ENCODE measurements at places on chromosomes 12 and 14.

GRCh38 chr12:2627076-2627834, 167.5 kb upstream of the FKBP4 start:
- DNase-seq = no peak

GRCh38 chr14:57136669-57137328, 131.9 kb downstream of the EXOC5 start:
- no peak for DNase-seq

- no peak for DNase-seq
These were observed 473.5 kb upstream of the MGAT4C start for GRCh38 chr12:86729739-86730138.

GRCh38 chr14:75435473-75435872, 7.7 kb downstream of the JDP2 start:
- no peak for DNase-seq

DNA sequence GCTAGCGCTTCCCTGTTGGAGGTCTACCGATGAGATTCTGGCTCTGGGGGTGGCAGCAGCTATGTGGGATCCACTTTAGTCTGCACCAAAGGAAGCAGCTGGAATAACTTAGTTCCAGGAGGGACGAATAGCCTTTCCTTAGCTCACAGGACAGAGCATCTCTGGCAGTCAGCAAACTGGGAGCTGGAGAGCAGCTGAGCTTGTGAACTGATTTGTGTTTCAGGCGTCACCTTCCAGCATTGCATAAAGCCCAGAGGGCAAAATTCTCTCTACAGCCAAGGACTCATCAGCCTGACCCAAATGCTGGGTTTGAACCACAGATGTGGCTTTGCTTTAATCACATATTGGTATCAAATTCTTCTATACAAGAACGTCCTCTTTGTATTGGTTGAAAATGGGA, 81.9 kb upstream of the PELI2 start:
- no peak for DNase-seq

GRCh38 chr14:99718031-99718810, 34.1 kb downstream of the CYP46A1 start:
- no peak for DNase-seq

- no peak for DNase-seq
These were observed 58.0 kb upstream of the LRFN5 start for GRCh38 chr14:41548666-41549065.

- no peak for DNase-seq
These were observed 505.1 kb downstream of the NELL2 start for GRCh38 chr12:44370982-44371381.

DNA sequence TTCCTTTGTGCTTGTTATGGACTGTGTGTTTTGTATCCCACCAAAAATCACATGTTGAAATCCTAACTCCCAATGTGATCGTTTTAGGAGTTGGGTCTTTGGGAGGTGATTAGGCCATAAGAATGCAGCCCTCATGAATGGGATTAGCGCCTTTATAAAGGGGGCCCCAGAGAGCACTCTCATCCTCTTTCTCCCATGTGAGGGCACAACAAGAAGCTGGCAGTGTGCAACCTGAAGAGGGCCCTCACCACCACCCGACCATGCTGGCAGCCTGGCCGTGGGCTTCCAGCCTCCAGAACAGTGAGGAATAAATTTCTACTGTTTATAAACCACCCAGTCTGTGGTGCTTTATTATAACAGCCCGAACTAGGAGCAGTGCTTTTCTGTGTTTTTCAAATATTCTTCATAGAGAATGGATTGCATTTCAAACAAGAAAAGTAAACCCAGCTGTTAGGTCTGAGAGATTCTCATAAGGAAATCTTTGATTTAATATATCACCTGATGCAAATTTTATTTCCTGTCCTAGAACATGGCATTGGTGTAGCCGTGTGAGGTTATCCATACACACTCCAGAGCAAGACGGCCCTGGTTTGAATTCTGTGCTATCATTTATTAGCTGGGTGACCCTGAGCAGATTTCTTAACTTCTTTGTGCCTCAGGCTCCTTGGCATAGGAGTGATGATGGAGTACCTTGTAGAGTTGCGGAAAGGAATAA, 27.8 kb downstream of the HSPB8 start:
- DNase-seq = no peak

- DNase-seq = peak; percentile 47
These were observed 35.6 kb downstream of the KRT76 start for GRCh38 chr12:52741375-52742195.

DNA sequence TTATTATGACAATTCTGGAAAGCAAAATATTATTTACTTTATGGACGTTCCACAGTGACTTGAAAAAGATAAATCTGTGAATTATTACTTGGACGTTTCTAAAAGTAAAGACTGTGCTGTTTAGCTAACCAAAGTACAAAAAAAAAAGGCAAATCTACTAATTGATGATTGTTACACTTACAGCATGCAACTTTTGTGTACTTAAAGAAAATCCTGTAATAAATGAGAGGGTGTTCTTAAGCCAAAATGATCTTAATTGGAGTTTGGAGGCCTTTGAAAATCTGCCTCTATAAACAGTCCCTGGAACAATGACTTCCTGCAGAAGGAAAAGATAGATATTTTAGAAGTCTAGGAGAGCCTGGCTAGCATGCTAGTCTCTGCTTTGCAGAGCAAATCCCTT, 434.0 kb upstream of the SYT1 start:
- DNase-seq = no peak

DNA sequence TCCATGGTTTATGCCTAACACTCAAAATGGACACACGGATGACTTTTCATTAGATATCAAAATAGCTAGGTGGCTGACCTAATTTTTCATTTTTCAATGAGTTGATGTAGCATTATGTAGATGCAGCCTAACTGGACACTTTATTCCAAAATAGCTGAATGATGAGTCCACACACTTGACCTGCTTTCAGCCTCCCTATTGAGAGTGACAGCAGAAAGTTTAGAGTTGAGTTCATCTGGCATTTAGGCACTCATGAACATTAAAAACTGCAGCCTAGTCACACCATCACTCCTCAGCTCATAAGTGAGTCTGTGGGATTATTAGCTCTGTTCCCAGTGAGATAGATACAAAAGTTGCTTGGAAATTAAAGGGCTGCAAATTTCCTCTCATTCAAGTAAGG, 307.3 kb upstream of the PRKD1 start:
- no peak for DNase-seq

- no peak for DNase-seq
These were observed 39.5 kb upstream of the YAF2 start for GRCh38 chr12:42277396-42278127.

- DNase-seq = no peak
These were observed 36.9 kb downstream of the NRDE2 start for GRCh38 chr14:90294872-90295271.

GRCh38 chr12:103046154-103046553, 88.7 kb downstream of the ASCL1 start:
- DNase-seq = no peak

DNA sequence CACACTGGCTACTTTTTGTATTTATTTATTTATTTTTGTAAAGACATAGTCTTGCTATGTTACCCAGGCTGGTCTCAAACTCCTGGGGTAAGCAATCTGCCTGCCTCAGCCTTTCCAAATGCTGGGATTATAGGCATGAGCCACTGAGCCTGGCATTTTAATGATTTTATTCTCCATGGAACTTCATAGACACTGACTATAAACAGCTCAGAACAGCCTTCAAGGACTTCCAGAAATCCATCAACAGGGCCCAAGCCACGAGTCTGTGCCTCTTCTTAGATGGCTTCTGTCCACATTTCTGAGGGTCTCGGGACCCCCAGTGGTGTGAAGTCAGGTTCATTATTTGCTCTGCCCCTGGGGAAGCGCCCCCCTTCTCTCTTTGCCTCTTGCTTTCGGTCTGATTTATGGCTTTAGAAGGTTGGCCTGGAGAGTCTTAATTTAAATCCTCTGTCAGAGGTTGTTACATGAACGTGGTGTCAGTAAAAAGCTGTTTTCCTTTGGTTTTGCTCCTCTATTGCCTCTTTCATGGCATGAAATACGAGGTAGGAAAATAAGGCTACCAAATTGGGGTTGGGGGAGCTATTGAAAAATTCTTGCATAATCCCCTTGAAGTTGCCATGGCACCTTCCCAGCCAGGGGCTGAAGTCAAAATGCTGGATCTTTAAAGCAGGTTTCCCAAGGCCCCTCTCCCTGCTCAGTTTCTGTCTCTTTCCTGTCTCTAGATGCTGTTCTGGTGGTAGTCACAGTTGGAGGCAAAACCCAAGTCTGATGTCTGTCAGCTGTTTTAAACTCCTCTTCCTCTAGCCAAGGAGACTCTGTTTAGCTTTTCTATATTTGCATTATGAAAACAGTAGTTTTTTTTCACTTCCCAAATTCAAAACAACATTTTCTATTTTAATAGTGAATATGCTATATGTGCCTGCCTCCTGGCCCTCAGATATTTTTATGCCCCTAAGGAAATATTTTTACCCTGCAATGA, 129.4 kb downstream of the SMOC1 start:
- DNase-seq = no peak

GRCh38 chr14:32311294-32312009, 17.6 kb upstream of the AKAP6 start:
- no peak for DNase-seq

DNA sequence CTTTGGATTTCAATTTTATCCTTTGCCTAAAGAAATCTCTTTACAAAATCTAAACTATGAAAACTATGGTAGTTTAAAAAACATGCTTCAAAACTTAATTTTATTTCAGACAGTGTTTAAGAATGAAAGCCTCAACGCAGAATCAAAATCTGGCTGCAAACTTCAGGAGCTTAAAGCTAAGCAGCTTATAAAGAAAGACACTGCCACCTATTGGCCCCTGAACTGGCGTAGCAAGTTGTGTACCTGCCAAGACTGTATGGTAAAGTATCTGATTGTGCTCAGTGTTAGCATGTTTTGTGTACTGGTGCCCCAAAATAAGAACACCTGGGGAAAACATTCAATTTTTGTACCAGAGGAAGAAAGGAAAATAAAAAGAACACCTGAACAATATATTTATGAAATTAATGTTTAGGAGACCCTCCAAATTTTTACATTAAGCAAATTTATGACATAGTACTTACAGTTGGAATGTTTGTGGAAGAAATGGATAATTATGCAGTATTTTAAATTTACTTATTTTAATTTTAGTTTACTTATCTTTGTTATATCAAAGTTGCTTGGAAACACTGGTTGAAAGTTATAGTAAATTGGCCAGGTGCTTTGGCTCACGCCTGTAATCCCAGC, 12.2 kb downstream of the UBR7 start:
- peak; percentile 51 for DNase-seq

DNA sequence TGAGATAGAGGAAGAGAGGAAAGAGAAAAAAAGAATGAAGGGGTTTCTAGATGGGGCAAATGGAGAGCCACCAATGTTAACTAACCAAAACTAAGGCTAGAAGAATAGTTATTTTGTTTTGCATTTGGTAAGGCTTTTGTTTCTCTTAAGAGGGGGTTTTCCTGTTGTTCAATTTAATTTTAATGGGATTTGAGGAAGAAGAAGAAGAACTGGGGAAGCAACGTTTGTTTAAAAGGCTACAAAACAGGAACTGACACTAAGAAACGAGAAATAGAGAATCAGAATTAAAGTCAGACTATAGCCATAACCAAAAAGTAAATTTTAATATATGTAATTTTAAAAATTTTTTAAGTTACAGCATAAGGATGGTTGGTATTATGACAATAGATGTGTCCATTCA, 13.7 kb downstream of the TXNDC16 start:
- DNase-seq = no peak

- no peak for DNase-seq
These were observed 470.9 kb downstream of the CCER1 start for GRCh38 chr12:90484094-90484493.

- DNase-seq = no peak
These were observed 2.9 kb downstream of the CLMN start for GRCh38 chr14:95316821-95317220.

GRCh38 chr12:46389031-46389616, 16.6 kb upstream of the SLC38A2 start:
- DNase-seq = no peak

DNA sequence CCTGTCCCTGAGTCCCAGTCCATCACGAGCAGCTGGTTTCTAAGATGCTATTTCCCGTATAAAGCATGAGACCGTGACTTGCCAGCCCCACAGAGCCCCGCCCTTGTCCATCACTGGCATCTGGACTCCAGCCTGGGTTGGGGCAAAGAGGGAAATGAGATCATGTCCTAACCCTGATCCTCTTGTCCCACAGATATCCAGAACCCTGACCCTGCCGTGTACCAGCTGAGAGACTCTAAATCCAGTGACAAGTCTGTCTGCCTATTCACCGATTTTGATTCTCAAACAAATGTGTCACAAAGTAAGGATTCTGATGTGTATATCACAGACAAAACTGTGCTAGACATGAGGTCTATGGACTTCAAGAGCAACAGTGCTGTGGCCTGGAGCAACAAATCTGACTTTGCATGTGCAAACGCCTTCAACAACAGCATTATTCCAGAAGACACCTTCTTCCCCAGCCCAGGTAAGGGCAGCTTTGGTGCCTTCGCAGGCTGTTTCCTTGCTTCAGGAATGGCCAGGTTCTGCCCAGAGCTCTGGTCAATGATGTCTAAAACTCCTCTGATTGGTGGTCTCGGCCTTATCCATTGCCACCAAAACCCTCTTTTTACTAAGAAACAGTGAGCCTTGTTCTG, 41.6 kb downstream of the DAD1 start:
- DNase-seq = no peak

- DNase-seq = peak; percentile 37
These were observed 89.3 kb upstream of the TTC7B start for GRCh38 chr14:90905531-90905930.

- no peak for DNase-seq
These were observed 47.2 kb upstream of the KITLG start for GRCh38 chr12:88627501-88627900.

GRCh38 chr12:46983959-46984841, 95.2 kb upstream of the PCED1B start:
- peak; percentile 51 for DNase-seq

- DNase-seq = peak; percentile 92
These were observed 58.5 kb downstream of the WNK1 start for GRCh38 chr12:810671-811415.

GRCh38 chr12:981176-981828, 9.7 kb upstream of the ERC1 start:
- peak; percentile 59 for DNase-seq

DNA sequence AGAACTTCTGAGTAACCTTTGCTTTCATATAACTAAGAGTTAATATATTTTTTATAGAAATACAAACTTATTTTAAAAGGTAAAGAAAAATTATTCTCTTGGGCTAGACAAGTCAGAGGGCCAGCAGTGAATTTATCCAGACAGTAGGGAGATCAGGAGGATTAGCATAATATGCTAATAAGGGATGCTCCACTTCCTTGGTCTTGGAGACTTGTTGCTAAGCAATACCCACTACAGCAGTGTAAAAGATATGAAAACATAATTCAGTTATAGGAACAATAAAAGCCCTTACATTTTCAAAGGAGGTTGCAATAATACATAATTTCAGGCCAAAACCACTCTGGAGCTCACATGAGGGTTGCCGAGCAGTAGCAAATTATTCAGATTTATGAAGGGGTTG, 615.6 kb downstream of the KCNH5 start:
- DNase-seq = no peak

- no peak for DNase-seq
These were observed 172.4 kb upstream of the IGF1 start for GRCh38 chr12:102652645-102653313.

GRCh38 chr12:33587784-33588712, 148.4 kb upstream of the SYT10 start:
- no peak for DNase-seq
